ENCODE measurements at places on chromosomes 13 and 19.

GRCh38 chr13:114155320-114155719 lies 22.9 kb upstream of the RASA3 start:
- DNase-seq, result no peak

- no peak for DNase-seq
Measured at GRCh38 chr13:51234676-51235075, 12.5 kb downstream of the FAM124A start.

DNA sequence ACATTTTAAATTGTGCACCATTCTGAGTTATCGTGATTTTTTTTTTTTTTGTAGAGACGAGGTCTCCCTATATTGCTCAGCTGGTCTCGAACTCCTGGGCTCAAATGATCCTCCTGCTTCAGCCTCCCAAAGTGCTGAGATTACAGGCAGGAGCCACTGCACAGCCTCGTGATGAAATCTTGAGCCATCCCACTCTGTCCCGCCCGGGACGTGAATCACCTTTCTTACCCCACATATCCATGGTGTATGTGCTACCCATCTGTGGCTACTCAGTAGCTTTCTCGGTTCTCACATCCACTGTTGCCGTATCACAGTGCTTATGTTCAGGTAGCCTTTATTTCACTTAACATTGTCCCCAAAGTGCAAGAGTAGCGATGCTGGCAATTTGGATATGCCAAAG lies 26.5 kb downstream of the PAK4 start:
- DNase-seq, result no peak

GRCh38 chr13:104137416-104137815 lies 1071.2 kb upstream of the SLC10A2 start:
- no peak for DNase-seq

- DNase-seq, result no peak
Measured at GRCh38 chr13:45748941-45749759, 47.0 kb downstream of the CBY2 start.

- DNase-seq, result no peak
Measured at GRCh38 chr19:43777163-43777695, 3.5 kb downstream of the KCNN4 start.

GRCh38 chr13:25067064-25067463 lies 28.9 kb upstream of the PABPC3 start:
- DNase-seq, result no peak

DNA sequence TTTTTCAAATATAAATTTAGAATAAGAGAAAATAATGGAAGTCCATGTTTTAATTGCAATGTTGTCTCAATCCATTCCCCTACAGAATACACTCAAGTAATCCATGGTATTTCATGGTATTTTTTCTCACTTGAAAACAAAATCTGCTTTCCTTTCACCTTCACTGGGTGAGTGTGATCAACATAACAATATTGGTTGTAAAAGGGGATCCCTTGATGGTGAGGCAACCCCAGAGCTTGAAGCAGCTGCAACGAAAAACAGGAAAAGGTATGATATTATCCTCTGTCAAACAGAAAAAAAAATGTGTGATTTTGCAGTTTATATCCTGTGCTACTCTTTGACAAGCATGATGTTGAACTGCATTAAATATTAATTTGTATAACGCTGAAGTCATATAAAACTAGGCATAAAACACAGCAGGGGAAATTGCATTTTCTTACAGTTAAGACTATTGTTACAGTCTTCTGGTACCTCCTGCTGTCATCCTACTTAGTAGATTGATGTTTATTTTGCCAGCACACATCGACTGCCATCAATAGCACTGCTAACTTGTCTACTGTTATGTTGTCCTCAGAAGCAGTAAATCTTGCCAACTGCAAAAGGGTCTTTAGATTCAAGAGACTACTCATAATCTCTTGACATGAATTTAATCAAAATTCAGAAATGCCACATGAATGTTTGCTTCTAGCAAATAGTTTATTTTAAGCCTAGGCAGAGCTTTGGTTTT lies 373.1 kb upstream of the MIR17HG start:
- DNase-seq, result no peak

DNA sequence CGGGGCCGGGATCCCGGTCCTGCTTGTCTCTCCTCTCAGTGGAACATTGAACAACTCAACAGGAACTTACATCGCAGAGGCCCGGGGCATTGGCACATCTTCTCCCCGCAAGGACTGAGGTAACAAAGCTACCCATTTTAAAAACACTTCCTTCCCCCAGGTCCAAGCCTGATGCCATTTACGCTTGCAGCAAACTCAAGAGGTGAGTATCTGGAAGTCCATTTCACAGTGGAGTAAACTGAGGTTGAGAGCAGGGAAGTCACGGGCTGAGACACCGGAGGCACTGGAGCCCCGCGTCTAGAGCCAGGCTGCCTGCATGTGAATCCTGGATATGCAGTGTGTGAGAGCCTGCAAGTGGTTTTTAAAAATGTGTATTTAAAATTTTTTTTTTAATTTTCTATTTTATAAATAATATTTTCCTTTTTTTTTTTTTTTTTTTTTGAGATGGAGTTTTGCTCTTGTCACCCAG lies 492 bp upstream of the PGLYRP1 start:
- DNase-seq, result no peak

DNA sequence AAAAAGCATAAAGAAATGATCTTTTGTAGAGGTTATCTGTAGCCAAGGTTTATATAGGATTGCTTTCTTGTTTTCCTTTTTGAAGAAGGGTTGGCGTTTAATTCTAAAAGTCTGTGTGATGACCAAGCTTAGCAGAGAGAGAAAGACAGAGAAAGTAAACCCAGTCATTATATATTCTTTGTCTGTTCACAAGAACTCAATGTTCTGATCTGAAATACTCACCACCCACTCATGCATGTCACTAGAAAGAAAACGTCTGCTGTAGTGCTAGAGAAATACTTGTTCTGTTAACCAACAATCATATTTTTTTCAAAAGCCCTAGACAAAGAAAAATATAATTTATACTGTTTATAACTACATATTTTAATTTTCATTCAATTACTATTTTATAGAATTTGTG lies 173.7 kb upstream of the SLITRK5 start:
- DNase-seq, result no peak

- no peak for DNase-seq
Measured at GRCh38 chr13:100827489-100828176, 153.0 kb upstream of the TMTC4 start.

GRCh38 chr19:10228393-10228792 lies 2.7 kb downstream of the S1PR2 start:
- DNase-seq, result no peak

DNA sequence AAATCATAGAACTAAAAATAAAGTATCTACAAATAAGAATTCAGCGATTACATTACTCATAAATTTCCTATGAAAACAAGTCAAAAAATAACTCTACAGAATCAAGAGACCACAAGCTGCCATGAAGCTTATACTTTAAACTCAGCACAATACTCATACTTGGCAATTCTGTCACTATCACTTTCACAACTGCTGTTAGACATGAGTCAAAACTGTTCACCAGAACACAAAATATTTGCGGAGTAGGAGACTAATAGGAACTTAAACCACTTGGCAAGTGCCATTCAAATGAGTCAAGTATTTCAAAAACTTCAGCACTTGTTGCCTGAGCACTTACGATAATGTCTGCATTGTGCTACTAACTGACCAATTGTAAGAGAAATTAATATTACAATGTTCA lies 387.8 kb upstream of the GPC6 start:
- no peak for DNase-seq

GRCh38 chr19:1402411-1403070 lies 1.2 kb upstream of the GAMT start:
- no peak for DNase-seq

DNA sequence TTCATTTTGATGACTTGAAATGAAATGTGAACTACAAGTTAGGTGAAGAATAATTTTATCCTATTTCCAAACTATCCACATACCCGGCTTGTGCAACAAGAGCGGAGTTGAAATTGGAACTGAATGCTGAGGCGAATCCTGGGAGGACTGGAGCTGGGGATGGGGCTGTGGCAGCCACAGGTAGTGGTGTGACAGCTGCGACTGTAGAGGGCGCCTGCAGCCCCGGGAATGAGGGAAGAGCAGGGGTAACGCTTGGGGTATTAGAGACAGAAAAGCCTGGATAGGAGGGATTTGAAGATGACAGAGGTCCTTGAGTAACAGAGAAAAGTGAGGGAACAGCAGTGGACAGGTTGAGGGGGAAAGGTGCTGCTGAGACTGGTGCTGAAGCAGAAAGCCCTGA lies 22.0 kb upstream of the STOML3 start:
- DNase-seq, result no peak

GRCh38 chr19:16235811-16236652 lies 38.3 kb downstream of the AP1M1 start:
- DNase-seq, result no peak

DNA sequence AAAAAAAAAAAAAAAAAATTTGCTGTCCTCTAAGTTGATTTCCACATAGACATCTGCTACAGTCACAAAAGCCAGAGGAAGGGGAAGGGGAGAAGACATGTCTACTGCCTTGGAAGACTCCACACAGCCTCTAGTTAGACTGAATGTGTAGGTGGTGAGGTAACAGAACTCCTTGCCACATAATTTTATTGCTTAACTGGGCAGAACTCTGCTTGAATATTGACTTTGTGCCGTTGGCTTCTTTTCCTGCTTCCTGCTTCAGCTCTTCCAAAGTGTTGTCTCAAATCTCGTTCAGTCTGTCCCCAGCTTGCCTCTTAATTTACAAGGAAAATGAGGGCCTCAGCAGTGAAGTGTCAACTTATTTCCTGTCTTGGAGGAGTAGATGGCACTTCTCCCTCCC lies 37.1 kb downstream of the ESD start:
- no peak for DNase-seq

- peak; percentile 33 for DNase-seq
Measured at GRCh38 chr19:5321851-5322681, 18.5 kb downstream of the PTPRS start.

GRCh38 chr19:57165846-57166245 lies 1.4 kb downstream of the DUXA start:
- DNase-seq, result no peak

DNA sequence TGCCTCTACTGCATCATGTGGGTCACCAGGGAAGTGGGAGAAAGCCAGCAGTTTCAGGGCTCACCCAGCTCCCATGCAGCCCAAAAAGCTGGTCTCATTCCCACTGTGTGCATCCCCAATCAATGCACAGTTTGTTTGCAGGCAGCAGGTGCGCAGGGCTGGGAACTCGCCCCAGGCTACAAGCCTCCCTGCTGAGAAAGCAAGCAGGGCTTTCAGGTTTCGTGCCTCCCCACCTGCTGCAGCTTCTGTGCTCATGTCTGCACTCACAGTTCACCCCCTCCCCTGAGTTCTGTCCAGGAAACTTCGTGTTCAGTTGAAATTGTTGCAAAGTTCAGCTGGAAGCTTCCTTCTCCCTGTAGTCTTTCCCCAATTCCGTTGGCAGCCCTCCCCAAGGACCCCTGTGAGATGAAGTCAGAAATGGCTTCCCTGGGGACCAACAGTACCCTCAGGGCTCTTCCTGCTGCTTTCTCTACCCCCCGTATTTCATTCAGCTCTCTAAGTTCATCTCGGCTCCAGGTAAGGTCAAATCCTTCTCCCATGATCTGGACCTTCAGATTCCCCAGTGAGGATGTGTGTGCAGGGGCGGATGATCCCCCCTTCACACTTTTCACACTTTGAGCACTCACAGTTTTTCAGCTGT lies 10.3 kb upstream of the KLK3 start:
- DNase-seq, result no peak

GRCh38 chr19:44644402-44645016 lies 799 bp downstream of the PVR start:
- DNase-seq, result no peak

DNA sequence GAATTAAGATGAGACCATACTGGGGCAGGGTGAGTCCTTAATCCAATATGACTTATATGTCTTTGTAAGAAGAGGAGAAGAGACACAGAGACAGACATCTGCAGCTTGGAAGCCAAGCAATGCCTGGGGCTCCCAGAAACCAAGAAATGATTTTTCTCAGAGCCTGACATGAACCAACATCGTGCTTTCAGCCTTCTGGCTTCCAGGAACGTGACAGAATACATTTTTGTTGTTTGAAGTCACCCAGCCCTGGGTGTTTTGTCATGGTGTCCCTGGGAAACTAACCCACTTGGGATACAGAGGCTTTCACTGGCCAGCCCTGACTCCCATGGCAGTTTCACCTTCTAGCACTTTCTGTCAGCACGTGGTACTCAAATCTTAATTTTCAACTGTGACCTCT lies 95.3 kb upstream of the SLC10A2 start:
- no peak for DNase-seq

DNA sequence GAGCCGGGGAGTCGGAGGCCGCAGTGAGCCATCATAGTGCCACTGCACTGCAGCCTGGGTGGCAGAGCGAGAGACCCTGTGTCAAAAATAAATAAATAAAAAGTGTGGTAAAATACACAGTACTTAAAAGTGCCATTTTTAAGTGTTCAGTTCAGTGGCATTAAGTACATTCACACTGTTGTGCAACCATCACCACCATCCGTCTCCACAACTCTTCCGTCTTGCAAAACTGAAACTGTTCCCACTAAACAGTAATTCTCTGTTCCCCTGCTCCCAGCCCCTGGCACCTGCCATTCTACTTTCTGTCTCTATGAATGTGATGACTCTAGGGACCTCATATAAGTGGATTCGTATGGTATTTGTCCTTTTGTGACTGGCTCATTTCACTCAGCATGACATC lies 13.3 kb downstream of the SLC25A42 start:
- DNase-seq, result no peak

- DNase-seq, result no peak
Measured at GRCh38 chr13:26983543-26984320, 187.9 kb downstream of the USP12 start.

DNA sequence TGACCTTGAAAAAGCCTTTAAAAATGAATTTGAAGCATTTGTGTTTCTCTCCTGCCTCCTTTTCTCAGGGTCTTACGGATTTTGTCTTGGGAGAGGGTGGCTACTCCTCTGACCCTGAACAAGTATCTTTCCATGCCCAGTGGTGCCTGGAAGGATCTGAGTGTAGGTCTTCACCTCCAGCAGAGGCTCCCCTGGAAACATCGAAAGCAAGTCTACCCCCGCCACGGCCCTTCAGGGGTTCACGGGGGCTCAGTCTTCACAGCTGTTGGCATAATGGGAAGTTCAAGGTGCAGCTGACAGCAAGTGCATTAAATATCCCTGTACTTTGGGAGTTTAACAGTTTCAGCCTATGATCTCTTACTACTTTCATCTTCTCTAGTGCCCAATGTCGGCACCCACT lies 42.7 kb upstream of the SLC15A1 start:
- DNase-seq, result no peak

All from amygdala (tissue), 56 donors.